Activated B cell treated with CpG ODN at 0.5 μM for 24 hours (primary cell): ENCODE measurements at places on chromosomes 3 and 15.

- DNase-seq: no peak
Measured at GRCh38 chr3:30156586-30157498, 449.6 kb upstream of the TGFBR2 start.

GRCh38 chr15:69591905-69592508 is 139.4 kb downstream of the RPLP1 start:
- no peak for DNase-seq

- no peak for DNase-seq
Measured at GRCh38 chr15:45529613-45530012, 7.1 kb upstream of the SLC30A4 start.

- DNase-seq: no peak
Measured at GRCh38 chr3:187812496-187812895, 67.2 kb upstream of the BCL6 start.

- DNase-seq: peak; percentile 92
Measured at GRCh38 chr3:69051756-69052471, at the start of gene TMF1. Gene TMF1 (minus strand): TSS chr3:69052333. CDS start chr3:69052086, 247 bp downstream.

DNA sequence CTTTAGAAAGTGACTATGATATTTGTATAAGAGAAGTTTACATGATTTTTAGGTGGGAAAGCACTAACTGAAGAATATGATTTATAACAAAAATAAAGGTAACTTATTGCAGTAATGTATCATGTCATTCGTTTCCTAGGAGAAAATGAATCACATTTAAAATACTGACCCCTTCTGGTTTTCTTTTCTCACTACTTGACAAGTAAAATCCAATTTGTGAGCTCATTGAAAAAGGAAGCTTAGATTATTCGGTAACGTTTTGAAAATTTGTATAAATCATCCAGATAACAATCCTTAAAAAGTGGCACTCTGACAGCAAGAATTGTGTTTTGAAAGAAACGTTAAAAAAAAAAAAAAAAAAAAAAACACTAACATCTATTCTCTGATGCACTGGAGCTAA is 39.0 kb downstream of the NSUN3 start:
- DNase-seq: no peak

GRCh38 chr3:108779496-108779895 is 22.3 kb upstream of the RETNLB start:
- DNase-seq: no peak

GRCh38 chr3:190597291-190597690 is 83.4 kb downstream of the IL1RAP start:
- no peak for DNase-seq

DNA sequence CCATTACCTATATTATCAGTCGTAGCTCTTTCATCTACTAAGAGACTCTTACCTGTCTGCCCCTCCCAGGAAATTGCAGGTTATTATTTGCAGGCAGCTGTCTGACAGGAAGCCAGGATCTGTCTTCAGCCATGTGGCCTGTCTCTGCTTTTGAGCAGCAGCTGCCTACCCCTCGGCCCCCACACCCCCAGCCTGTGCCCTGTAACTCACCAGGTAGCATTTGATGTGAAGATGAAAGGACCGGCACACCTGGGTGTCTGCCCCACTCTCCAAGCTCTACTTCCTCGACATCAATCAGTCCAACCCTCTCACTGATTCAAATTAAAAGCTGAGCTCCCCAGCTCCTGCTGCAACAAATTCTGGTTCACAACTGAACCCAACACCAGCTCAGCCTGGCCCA is 197.2 kb upstream of the CTNNB1 start:
- no peak for DNase-seq

DNA sequence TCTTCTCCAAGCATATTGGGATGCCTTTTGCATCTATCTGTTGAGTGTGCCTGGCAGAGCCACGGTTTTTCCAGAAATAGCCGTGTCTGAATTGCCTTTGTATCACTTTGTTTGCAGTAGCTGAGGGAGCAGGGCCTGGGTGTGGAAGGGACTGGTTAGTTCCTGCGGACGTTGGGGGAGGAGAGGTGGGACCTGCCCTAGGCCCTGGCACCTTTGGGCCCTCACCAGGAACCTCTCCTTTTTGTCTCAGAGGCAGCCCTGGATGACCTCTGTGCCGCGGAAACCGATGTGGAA is 18.6 kb downstream of the ATRIP start:
- DNase-seq: no peak

DNA sequence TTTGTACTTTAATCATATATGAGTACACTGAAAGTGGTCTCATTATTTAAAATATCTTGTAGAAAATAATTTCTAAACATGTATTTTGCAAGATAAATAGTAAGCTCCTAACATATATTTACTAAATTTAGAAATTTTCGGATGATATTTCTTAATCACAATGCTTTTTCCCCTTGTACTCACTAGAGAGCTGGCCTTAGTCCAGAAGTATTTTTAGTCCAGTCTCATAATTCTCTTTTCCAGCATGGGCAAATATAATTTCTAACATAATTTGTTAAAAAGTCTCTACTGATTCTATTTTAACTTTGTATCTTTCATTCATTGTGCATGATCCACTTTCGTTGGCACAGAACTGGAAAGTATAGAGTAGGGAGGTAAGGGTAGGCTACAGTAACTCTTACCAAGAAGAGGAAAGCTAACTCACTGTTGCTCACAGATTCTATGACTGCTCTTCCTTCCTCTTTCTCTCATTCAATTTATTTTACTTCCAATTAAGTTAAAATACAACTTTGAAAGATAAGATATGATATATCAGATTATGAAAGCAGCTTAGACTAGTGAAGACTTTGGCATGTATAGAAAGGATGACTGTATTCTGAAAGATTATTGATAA is 39.3 kb downstream of the FGF7 start:
- no peak for DNase-seq

GRCh38 chr15:23387621-23388190 is 33.2 kb downstream of the GOLGA8S start:
- DNase-seq: no peak

GRCh38 chr3:165195241-165195639 is 944 bp downstream of the SLITRK3 start:
- DNase-seq: no peak

GRCh38 chr3:128579927-128580326 is 70.7 kb downstream of the RPN1 start:
- no peak for DNase-seq

- DNase-seq: peak; percentile 26
Measured at GRCh38 chr15:68843425-68844311, 23.0 kb upstream of the ANP32A start.

GRCh38 chr3:115498898-115499297 is 124.4 kb upstream of the GAP43 start:
- DNase-seq: no peak

DNA sequence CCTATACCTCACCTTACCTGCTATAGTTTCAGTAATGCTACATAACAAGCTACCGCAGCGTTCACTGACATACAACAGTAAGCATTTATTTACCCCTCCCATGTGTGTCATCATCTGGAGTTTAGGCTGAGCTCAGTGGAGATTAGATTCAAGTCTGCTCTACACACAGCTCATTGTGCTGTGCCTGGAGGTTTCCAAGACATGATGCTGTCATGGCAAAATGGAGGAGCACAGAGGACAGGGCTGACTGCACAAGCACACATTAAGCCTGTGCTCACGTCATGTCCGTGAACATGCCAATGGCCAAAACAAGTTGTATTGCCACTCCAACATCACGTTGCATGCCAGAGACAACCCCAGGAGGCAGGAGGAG is 333.8 kb upstream of the TRIM42 start:
- no peak for DNase-seq

- DNase-seq: no peak
Measured at GRCh38 chr3:74693251-74693650, 78.8 kb upstream of the CNTN3 start.

DNA sequence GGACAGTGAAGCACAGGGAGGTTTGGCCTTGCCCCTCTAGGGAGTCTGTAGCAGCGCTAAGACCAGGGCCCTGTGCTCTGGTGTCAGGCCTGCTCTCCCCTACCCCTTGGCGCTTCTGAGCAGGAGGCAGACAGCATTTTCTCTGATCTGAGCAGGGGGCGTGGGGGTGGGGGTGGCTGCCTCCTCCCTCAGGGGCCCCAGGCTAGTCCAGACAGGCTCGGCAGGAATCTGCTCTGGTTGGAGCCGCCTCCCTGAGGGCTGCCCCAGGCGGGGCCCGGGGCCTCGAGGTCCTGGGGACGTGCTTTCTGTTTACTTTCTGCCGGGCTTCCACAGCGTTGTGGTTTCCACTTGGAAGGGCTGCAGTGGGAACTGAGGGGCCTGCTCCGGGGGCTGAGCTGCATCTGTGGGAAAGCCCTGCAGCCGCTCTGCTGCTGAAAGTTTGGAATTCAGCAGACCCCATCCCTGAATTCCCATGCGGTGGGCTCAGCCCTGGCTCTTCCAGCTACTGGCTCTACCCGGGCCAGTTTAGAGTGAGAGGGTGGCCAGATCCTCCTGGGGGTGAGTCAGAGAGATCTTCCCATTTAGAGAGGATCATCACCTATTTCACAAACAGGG is 105.4 kb downstream of the LINGO1 start:
- no peak for DNase-seq

DNA sequence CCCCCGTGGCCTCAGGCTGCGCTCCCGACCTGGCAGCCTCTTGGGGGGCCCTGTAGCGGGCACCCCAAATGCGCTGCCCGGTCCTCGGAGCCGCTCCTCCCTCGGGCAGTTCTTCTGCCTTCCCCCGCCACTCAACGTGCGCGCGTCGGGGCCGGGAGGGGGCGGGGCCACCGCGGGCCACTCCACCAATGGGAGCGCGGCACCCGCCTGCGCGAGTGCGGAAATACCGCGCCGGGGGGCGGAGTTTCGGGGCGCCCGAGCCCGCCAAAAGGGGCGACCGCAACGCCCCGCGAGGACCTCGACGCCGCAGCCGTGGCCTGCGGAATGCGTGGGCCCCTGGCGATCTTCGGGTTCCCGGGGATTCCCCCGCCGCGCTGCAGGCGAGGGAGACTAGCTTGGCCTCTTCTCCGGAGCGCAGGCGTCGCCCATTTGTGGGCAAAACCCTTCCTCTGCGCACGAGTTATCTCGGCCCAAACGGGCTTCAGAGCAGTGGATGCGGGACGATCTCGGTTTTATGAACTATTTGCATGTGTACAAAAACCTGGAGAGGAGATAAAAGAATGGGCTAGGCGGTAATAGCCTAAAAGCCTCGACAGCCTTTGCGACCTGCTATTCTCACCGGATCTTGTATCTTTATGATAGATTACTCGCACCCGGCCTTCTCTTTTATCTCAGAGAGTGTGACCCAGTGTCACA is at the start of gene TASOR:
TSS of gene TASOR (minus strand) at position 144 of the 696 bp plus-strand sequence. CDS start 259 bp downstream, outside the sequence.
- DNase-seq: peak; percentile 85

GRCh38 chr15:88288206-88288605 is 31.7 kb upstream of the NTRK3 start:
- DNase-seq: no peak

- DNase-seq: no peak
Measured at GRCh38 chr15:54990793-54991192, 205.9 kb downstream of the RSL24D1 start.

- no peak for DNase-seq
Measured at GRCh38 chr3:134360046-134360445, 14.2 kb downstream of the AMOTL2 start.

GRCh38 chr3:111695636-111696117 is 100.5 kb upstream of the ZBED2 start:
- DNase-seq: no peak

- no peak for DNase-seq
Measured at GRCh38 chr3:29156086-29156715, 124.7 kb upstream of the RBMS3 start.

DNA sequence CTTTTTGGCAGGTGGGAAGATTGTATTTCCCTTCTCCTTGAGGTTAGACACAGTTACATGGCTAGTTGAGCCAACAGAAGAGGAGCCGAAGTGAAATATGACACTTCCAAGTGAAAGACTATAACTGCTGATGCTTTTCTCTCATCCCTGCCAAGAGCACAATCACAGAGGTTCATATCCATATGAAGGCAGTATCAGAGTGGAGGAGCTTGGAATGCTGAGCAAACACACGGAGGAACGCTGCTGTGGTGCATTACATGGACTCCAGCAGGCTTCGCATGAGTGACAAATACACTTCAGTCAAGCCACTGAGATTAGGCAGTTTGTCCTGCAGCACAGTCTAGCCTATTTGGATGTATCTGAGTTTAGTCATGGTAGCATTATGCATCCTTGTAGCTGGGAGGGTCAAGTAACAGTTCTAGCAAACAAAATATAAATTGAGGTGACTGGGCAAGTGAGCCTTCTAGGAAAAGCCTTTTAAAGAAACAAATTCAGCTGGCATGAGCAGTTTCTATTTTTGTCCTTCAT is 5.4 kb downstream of the IQCF6 start:
- DNase-seq: no peak

- DNase-seq: peak; percentile 73
Measured at GRCh38 chr3:121660356-121661171, at the start of gene HCLS1. Gene HCLS1 (minus strand): TSS chr3:121660903. CDS start chr3:121658347, 2,556 bp downstream.

DNA sequence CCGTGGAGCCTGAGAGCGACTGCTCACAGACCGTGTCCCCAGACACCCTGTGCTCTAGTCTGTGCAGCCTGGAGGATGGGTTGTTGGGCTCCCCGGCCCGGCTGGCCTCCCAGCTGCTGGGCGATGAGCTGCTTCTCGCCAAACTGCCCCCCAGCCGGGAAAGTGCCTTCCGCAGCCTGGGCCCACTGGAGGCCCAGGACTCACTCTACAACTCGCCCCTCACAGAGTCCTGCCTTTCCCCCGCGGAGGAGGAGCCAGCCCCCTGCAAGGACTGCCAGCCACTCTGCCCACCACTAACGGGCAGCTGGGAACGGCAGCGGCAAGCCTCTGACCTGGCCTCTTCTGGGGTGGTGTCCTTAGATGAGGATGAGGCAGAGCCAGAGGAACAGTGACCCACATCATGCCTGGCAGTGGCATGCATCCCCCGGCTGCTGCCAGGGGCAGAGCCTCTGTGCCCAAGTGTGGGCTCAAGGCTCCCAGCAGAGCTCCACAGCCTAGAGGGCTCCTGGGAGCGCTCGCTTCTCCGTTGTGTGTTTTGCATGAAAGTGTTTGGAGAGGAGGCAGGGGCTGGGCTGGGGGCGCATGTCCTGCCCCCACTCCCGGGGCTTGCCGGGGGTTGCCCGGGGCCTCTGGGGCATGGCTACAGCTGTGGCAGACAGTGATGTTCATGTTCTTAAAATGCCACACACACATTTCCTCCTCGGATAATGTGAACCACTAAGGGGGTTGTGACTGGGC is 7.3 kb downstream of the FAM131A start:
- no peak for DNase-seq

DNA sequence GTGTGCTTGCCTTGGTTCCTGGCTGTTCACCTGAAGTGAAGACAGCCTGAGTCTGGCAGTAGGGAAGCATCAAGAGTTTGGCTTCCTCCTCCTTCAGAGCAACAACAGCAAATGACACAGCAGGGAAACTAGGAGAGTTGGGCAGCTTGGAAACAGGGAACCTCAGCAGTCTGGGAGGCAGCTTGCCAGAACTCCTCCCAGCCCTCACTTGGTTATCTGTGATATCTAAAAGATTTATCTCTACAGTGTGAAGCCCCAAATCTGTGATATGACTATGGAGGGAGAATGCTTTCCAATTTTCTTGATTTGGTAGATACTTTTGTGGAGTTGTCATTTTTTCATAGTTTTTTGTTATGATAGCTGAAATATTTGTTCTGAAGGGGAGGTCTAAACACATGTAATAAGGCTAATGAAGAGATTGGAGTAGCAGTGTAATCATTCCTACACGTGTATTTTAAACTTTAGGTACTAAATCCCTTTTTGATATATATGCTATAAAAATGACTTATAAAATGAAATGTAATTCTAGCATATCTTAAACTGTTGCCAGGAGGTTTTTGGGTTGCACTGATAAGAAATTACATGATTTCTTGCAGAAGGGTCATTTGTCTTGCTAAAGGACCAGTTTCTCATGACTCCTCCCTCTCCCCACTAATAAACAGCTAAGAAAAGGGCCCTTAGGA is 20.8 kb downstream of the UBE2E1 start:
- DNase-seq: no peak

- no peak for DNase-seq
Measured at GRCh38 chr15:59280855-59281254, 74.2 kb downstream of the LDHAL6B start.
